ENCODE measurements at places on chromosomes 16 and 17. TPM values are rescaled to one million over a fixed set of nuclear protein-coding genes. Genes with fewer than 3 reads are reported as not detected.

ALOX12B gene
- not detected for total RNA-seq

ACAP1 gene
- total RNA-seq = 0.45 TPM

IL34 gene
- 4.1 TPM for total RNA-seq

ZSCAN10 gene
- not detected for total RNA-seq

GRCh38 chr17:44933824-44934744 is 13.5 kb downstream of the KIF18B start:
- DNase-seq = no peak

DNA sequence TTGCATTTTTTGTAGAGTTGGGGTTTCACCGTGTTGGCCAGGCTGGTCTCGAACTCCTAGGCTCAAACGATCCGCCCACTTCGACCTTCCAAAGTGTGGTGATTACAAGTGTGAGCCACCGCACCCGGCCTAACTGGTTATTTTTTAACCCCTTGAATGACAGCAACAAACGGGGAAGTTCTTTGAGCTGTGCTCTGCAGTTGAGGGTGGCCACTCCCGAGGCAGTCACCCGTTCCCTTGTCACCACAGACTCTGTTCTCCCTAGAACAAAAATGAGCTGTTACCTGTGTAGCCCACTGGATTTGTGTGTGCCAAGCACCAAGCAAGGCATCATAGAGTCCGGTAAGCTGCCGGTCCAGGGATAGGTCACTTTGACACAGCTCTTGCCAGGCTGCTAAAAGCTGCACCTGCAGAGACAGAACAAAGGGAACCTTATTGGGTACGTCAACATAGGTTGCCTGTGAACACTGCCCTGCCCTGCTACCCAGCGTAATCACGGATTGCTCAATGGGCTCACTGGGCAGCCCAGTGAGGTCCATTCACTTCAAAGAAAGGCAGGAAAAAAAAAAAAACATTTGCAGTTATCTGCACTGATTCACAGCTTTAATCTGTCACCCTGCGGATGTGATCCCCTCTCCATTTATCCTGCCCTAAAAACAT is 19.6 kb downstream of the COG7 start:
- no peak for DNase-seq

- no peak for DNase-seq
Observed at GRCh38 chr16:24346734-24347133, 90.6 kb downstream of the CACNG3 start.

Measured in cerebellum (tissue), 4 donors.